ENCODE measurements at places on chromosomes 6 and 20.

DNA sequence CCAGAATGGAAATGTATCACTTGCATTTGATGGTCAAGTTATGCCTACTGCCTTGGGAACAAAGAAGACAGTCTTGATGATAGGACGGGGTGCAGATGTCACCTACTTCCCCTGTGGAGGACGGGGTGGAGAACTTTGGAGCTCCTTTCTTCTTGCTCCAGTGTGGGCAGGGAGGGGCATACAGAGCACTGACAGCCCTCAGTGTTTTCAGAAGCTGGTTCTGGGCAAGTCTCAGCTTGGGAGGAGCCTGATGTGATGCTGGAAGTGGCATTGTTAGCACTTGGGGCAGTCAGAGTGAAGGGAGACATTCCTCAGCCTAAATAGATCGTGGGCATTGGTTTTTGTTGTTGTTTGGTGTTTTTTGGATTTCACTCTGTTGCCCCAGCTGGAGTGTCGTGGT, 59.7 kb downstream of the SYNJ2 start:
- DNase-seq: peak; percentile 15

DNA sequence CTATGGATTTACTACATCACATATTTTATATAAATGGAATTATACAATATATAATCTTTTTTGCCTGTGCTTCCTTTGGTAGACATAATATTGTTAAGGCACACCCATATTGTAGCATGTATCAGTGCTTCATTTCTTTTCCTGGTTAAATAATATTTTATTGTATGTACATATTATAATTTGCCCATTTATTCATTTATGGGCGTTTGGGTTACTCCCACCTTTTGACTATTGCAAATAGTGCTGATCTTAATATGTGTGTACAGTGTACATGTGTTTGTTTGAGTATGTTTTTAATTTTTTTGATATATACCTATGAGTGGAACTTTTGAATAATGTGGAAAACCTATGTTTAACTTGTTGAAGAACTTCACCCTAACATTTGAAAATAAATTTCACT, 804.2 kb downstream of the DHX35 start:
- DNase-seq: no peak

DNA sequence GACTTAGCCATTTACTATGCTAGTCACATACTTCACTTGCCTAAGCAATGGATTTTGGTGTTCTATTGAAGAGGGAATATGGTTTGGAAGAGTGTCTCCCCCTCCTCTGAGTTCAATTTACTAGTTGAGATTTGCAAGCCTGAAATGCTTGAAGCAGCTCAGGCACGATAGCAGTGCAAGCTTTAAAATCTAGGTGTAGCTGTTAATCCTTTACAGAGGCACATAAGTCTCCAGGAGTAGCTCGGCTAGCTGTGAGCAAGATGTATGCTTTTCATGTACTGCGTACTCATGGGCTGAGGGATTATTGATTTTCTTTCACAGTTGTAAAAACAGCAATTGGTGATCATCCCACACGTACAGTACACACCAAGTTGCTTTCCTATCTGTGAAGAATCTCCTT, 726 bp downstream of the FLRT3 start:
- DNase-seq: no peak

DNA sequence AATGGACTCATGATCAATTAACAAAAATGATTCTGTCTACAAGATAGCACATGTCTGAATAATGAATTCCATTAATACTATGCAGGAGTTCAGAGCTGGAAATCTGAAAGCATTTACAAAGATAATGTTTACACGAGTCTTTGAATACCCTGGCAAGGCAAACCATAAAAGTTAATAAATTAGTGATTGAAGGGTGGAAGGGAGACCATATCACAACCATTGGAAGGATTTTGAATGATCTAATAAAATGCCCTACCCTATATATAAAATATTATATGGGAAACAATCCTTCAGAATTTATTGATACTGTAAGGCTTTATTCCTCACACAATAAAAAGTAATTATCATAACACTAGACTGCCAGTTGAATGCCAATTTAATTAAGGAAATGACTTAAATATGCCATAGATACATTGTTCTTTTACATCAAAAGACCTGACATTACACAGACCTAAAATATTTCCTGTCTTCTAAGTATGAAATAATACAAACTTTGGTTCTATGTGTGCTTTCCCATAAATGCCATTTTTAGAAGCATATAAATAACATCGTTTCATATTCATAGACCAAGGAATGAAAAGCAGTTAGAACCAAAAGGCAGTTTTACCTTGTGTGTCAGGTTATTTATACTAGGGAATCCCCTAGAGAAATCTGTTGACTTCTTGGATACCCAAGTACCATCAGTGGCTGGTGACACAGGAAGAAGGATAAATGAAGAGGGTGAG, 249.2 kb upstream of the MARCKS start:
- DNase-seq: no peak

GRCh38 chr6:4924661-4925271, 79.1 kb downstream of the RPP40 start:
- no peak for DNase-seq

DNA sequence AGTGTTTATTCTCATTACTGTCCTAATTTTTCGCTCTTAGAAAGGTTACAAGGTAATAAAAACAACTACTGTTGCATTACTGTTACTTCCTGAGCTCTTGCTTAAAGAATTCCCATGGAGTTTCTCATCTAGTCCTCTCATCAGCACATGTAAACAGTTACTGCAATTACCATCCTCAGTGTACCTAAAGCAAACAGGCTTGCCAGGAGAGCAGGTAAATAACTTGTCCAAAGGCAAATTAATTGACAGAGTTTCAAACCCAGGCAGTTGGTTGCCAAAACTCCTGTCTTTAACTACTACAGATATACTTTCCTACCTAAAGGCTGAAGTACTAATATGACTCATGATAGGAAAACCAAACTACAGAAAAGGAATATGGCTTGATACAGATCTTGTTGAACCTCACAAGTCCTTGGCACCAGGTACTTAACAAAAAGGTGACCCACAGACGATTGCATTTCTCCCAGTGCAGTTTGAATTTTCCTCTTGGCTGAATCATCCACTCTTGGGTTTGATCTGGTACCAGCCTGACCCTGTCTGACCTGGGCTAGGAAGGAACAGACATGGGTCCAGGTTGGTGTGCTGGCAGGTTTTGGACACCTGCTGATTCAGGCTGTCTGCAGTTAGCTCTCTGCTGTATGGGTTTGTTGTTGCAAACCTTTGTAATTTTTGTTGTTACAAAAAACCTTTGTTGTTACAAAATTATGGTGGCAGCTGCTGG, 153.0 kb downstream of the CFAP61 start:
- DNase-seq: no peak

GRCh38 chr6:157531169-157531985, 150.4 kb downstream of the ZDHHC14 start:
- no peak for DNase-seq

DNA sequence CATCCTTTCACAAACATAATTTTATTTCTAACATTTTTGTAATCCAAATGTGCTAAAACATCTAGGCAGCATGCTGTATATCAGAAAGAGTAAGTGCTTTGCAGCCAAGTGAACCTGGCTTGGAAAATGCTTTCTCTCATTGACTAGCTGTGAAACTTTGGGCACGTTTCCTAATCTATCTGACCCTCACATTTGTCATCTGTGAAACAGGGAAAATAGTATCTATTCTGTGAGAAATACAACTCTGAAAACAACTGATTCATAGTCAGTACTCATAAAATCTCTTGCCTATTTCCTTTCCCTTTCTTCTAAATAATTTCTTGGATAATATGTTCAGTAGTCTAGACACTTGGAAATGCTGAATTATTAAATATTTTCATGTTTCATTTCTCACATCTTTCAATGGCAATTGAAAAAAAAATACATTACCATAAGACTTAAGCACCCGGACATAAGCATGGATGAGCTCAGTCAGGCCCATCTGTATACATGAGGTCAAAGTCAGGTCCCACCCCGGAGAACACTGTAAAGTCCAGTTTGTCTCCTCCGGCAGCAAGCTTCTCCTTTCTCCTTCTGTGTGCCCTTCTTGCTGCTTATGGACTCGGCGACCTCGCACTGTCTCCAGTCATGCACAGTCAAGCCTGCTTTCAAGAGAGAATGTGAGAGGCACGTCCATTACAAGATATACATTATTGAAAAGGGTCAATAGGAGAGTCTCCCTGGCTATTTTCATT, 455.0 kb upstream of the SOX4 start:
- no peak for DNase-seq

DNA sequence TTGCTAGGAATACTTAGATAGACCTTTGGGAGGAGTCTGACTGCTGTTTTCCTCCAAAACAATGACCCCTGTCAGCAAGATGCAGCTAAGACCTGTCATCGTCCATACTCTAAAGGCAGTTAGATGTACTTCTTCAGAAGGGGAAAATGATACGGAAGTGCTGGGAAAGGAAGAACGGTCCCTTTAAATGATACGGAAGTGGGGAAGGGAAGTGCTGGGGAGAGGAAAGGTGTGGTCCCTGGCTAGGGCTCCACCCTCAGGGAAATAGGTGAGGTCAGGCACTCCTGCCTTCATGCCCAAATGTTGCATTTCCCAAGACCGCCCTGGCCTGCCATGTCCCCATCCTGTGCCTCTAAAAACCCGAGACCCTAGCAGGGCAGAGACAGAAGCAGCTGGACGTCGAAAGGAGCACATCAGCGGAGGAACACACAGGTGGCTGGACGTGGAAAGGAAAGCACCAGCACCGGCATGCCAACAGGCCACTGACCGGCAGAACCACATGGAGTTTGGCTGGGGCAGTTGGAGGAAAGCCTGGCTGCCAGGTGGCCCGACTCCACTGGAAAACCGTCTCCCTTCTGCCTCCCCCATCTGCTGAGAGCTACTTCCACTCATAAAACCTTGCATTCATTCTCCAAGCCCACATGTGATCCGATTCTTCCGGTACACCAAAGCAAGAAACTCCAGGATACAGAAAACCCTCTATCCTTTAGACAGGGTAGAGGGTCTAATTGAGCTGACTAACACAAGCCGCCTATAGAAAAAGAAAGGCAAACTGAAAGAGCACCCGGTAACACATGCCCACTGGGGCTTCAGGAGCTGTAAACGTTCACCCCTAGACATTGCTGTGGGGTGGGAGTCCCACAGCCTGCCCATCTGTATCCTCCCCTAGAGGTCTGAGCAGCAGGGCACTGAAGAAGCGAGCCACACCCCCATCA, 94.6 kb downstream of the FAXC start:
- DNase-seq: no peak

DNA sequence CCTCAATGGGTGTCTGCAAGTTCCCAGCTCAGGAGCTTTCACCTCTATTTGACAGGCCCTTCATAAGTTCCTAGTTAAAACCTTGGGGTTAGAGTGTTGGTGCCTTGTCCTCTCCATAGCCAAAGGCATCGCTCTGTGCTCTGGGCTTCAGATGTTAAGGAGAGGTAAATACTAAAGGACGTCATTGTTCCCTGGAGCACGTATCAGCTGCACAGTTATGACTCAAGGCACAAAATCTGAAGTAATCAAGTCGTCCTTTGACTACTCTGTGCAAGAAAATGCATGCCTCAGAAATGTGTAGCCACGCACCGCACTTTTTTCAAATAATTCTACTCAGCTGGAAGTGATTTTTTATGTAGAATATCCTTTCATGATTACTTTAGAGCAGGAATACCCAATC, 240.8 kb upstream of the QKI start:
- DNase-seq: no peak

DNA sequence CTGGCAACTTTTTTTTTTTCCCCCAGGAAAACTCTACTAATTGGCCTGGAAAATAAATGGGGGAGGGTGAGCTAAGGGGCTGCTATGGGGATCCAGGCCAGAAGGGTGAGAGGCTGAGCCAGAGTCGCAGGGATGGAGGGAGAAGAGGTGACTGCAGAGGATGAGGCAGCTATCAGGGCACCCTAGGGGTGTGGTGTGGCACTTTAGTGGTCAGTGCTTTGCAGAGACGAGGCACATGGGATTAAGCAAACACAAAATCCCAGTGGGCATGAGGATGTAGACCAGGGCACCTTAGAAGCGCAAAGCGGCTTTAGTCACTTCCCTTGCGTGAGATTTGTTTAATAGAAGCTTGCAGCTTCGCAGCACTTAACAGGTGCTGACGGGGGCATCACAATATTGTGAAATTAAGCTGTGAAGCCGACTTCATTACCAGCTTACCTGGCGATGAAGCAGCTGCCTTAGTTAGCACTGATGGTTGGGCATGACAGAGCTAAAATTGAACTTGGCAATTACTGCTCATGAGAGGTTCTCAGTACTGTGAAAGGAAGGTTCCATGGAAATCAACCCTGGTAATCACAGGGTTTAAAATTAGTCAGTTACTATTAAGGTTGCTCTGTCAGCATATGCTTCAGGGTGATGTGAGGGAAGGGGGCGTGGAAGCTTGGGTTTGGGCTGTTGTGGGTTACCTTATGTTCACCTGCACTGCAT, 26.0 kb downstream of the TOX2 start:
- DNase-seq: no peak

DNA sequence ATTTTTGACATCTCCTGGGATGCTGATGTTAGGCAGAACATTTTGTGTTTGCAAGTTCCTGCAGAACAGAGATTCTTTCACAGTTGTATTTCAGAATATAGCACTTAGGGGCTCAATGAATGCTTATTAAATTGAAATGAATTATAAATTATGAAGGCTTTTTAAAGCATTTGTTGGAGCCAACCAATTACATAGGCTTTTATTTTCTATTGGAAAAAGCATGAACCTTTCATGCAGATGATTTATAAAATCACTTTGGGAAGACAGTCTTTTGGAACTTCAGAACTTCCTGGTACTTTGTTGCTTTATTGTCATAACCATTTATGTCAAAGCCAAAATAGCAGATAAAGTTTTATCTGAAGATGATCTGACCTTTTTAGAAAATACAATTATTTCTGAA, 69.2 kb upstream of the HINT3 start:
- DNase-seq: no peak

- no peak for DNase-seq
Measured at GRCh38 chr6:4723383-4723782, 52.8 kb upstream of the CDYL start.

- DNase-seq: no peak
Measured at GRCh38 chr20:33104336-33104735, 24.9 kb downstream of the BPIFB4 start.

- no peak for DNase-seq
Measured at GRCh38 chr20:19568128-19568527, 189.9 kb upstream of the RIN2 start.

GRCh38 chr6:166624275-166624674, 2.8 kb downstream of the RPS6KA2 start:
- DNase-seq: no peak

GRCh38 chr20:6057691-6058090, 3.8 kb upstream of the LRRN4 start:
- DNase-seq: no peak

DNA sequence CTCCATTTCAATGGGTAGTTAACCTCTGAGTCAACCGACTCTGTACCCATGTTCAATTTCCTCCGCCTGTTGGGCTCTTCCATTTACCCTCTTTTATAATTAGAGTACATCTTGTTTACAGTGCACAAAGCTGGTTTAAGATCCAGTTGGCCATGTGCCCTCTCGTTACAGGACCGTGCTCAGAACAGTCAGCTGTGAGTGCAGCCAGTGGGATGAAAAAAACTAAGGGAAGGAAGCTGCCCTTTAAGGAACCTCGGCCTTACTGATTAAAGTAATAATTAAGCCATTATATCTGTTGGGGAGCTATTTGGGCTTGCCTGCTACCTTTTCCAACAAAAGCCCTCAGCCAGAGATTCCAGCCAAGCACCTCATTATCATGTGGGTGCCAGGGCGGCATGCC, 68.8 kb downstream of the TMEM170B start:
- DNase-seq: no peak
